ENCODE measurements at places on chromosomes 7 and 10. TPM values are rescaled to one million over a fixed set of nuclear protein-coding genes. Genes with fewer than 3 reads are reported as not detected.

DNA sequence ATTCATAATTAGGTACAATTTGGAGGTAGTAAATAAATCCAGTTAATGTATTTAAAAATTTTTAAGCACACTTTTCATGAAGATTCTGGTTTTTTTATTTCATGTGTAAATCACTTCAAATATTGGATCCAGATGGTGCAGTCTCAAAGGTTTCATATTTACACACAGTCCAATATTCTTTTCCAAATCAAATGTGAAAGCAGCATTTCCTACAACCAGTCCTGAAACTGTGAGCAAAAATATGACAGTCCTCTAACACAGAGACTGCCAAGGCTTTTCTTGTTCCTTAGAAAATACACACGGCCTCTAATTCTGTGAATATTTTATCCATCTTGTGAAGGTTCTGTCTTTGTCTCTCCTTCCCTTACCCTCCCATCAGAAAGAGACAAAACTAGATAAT, 645.9 kb downstream of the ARL4A start:
- no peak for DNase-seq

DNA sequence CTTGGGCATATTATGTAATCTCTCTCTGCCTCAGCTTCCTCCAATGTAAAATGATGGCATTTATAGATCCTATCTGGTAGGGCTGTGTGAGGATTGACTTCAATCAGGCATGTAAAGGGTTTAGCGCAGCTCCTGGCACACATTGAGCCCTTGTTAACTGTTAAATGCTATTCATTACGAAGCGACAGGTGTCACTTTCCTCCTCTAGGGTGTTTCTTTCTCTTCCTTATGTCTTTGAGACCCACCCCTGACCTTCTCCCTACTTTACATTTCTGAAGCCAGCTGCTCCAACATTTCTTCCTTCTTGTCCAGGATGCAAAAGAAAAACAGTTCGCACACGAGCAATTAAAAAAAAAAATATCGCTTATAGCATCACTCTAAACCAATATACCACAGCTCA, 5.7 kb upstream of the R3HCC1L start:
- no peak for DNase-seq

Gene DPP6
- 1.4 TPM for total RNA-seq

- DNase-seq = no peak
Observed at GRCh38 chr7:26151096-26151495, 902 bp upstream of the NFE2L3 start.

Gene CALHM3
- total RNA-seq = not detected

DNA sequence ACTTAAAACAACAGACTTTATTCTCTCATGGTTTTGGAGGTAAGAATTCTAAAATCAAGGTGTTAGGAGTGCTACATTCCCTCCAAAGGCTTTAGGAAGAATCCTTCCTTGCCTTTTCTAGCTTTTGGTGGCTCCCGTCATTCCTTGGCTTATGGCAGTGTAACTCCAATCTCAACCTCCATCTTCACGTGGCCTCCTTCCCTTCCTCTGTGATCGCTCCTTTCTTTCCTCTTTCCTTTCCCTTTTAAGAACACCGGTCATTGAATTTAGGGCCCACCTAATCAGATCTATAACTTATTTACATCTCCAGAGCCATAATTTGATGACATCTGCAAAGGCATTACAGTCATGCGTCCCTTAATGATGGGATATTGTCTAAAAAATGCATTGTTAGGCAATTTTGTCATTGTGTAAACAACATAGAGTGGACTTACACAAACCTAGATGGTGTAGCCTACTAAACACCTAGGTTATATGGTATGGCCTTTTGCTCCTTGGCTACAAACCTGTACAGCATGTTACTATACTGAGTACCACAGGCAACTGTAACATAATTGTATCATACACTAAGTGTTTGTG, 5.9 kb upstream of the HERC4 start:
- DNase-seq = no peak

Gene AGR3
- total RNA-seq = not detected

Gene CYP2C18
- total RNA-seq = not detected

GRCh38 chr10:84541289-84541637, 212.9 kb downstream of the CCSER2 start:
- no peak for DNase-seq

Gene SH3PXD2A
- 59.9 TPM for total RNA-seq

Gene NUTM2B
- 1.5 TPM for total RNA-seq

- DNase-seq = peak; percentile 70
Observed at GRCh38 chr10:84256510-84257342, 11.9 kb downstream of the RGR start.

Data from endothelial cell (in vitro differentiated cells).